ENCODE measurements at places on chromosomes 3 and 15.

DNA sequence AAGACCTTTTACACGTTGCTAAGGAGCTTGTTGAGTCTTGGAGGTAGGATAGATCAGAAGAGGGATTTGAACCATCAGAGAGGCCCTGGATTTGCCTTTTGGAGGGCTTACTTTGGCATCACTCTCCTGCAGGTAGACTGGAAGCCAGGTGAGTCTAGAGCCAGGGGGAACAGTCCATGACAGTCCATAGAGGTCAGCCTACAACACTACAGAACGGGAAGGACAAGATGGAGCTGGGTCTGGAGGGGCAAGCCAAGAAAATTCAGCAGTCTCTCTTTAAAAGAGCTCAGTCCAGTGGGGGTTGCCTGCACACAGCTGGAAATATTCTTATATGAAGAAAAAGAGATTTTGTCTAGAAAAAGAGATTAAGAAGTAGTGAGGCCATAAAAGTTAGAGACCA, 60.7 kb downstream of the HHLA2 start:
- no peak for ATAC-seq

GRCh38 chr3:56110886-56111285, 357.4 kb downstream of the ERC2 start:
- ATAC-seq: no peak

DNA sequence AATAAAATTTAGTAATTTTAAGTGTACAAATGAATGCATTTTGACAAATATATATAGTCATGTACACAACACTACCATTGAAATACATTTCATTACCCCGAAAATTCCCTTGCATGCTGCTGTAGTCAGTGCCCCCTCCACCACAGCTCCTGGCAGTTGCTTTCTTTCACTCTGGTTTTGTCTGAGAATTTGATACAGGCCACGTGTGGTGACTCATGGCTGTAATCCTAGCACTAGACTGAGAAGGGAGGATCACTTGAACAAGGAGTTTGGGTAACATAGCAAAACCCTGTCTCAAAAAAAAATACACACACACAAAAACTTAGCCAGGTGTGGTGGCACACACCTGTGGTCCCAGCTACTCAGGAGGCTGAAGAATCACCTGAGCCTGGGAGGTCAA, 65.4 kb downstream of the TFRC start:
- ATAC-seq: peak; percentile 32

DNA sequence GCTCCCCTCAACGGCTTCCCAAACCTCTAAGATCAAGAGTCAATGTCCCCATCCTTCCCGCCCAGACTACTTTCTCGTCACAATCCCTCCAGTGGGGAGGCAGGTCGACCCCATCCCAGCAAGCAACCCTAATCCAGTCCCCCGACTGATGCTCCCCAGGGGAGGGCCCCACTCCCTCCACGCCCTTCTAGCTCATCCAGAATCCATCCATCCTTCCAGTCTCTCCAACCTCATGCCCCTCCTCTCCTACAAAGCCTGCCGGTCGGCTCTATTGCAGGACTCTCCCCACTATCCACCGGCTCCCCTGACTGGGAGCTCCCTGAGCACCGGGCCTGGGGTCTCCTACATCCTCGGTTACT, 1.3 kb downstream of the ADAMTS7 start:
- ATAC-seq: no peak

GRCh38 chr15:89857673-89858072, 36.1 kb downstream of the AP3S2 start:
- no peak for ATAC-seq

GRCh38 chr3:139101396-139101795, 56.7 kb upstream of the PRR23C start:
- no peak for ATAC-seq

DNA sequence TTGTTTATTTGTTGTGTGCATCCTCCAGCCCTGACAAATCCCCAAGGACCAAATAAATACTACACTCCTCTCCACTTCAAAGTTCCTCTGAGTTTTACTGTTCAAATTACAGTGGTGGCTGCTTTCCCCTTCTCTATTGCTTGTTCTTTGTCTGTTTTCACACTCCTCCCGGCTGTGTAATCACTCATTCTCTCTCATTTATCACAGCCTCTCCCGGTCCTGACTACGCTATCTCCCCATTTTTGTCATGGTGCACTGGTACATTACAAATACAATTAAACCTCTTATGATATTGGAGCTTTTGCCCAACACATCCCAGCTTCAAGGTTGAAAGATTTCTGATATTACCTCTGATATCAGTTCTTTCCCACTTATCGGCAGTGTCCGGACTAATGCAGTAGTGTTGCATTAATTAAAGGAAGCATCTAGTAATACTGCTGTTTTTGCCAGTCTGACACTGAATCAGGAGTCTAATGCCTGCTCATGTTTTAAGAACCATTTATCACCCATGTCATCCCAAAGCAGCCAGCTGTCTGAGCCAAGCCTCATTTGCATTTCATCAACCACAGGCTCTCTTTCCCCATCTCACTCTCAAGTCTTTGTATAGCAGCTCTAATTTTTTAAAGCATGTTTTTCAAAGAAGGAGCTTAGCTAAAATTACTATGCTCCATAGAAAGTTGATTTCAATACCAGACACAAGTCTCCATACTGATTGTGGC, 740.5 kb downstream of the ROBO2 start:
- no peak for ATAC-seq

DNA sequence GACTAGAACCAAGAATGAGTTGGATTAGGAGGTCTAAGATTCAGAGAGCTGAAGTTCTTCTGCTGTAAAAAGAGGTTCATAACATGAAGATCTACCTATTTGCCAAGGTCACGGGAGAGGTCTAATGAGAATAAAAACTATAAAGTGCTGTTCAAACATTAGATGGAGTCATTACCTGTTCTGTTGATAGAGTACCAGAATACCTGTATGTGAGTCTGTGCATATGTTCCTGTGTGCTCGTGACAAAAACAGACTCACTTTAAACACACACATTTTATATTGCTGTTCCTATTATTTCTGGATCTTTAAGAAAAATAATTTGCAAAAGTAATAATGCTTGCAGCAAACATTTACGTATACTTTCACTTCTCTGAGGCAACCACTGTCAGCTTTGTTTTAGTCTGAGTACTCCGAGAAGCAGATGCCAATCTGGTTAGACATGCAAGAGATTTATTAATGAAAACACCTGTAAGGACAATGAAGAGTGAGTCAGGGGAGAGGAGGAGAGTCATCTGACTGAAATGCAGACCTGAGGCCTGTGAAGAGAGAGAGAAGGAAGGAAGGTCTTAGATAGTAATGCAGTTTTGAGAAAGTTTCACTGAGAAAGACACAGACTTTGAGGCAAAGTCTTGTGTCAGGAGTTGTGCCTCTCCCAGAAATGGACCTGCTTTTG, 221.2 kb downstream of the SQOR start:
- ATAC-seq: no peak

DNA sequence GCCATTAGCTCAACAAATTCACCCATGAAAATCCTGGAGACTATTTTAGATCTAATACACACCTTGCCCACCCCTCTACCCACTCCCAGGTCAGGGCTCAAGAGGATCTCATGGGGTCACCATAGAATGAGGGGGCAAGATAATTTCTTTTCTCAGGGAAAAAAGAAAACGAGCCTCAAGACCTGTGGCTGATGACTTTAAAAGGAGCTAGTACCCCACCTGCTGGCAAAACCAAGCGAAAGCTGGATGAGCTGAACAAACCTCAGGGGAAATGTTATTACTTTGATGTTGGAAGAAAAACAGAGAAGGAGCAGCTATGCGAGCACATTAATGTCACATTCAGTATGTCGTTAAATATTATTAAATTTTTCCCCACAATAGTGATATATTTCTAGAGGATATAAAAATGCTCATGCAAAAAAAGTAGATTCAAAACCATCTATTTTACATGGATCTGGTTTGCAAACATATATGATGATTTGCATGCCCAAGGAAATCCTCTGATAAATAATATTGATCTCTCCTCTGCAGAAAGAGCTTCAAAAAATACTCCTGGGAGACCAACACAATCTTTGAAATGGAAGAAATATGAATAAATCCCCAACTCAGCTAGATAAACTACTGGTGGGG, 37.7 kb downstream of the PLD1 start:
- ATAC-seq: no peak

- peak; percentile 77 for ATAC-seq
Measured at GRCh38 chr15:70466895-70467529, 296.3 kb downstream of the UACA start.

DNA sequence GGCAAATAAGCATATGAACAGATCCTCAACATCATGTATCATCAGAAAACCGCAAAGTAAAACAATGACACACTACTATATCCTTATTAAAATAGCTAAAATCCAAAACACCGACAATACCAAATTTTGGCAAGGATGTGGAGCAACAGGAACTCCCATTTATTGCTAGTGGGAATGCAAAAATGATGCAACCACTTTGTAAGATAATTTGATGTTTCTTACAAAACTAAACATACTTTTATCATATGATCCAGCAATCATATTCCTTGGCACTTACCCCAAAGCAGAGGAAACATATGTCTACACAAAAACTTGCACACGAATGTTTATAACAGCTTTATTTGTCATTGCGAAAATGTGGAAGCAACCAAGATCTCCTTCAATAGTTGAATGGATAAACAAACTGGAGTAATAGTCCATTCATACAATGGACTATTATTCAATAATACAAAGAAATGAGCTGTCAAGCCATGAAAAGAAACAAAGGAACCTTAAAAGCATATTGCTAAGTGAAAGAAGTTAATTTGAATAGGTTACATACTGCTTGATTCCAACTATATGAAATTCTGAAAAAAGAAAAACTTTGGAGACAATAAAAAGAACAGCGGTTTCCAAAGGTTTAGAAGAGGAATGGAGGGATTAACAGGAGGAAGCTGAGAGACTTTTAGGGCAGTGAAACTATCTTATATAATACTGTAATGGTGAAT, 172.0 kb downstream of the VPS13C start:
- ATAC-seq: no peak

DNA sequence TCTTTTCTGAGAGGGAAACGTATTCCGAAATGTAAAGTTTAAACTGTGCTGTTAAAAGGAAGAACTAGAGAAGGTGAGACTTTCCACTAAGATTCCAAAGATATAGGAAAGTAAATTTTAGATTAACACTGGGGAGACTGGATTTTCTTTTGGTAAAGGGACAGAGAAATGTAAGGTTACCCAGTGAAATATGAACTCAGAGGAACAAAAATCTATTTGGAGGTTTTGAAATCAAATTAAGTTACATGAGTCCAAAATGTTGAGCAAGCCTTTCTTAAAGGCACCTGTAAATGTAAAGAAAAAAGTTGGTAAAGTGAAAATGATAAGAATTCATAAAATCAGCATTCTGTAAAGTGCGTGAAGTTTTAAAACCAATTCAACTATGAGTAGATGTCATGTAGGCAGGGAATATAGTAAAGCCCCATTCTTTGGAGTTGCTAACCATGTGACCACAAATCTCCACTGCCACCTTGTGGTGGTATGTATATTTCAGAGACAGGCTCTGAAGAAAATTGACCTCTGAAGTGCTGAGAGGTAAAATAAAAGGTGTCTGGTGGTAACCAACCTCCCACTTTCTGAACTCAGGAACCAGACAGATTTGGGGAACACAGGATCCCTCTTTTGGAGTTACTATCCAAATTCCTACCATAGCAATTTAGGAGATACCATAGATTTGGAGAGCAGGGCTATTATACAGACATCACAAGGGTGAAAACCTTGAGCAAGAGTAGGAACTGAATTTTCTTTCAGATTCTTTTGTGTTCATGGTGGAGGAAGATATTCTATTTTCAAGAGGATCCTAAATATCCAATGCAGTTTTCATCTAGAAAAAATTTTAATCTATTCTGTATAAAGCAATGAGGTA, 215.3 kb downstream of the ROBO2 start:
- no peak for ATAC-seq

GRCh38 chr3:175580318-175580717, 721.2 kb downstream of the NAALADL2 start:
- ATAC-seq: no peak

DNA sequence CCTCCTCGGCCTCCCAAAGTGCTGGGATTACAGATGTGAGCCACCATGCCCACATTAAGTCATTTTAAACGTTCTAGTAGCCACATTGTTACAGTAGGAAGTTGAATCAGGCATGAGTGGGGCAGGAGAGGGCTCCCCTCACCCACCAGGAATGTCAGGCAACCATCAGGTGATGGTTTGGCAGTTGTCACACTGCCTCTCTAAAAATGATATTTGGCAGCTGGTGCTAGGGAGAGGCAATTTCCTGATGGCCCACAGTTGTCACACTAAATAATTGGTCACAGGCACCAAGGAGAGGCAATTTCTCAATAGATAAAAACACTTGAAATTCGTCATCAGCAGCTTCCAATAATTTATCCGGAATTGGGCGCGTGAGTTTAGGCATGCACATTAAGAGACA, 79.2 kb upstream of the ABHD2 start:
- ATAC-seq: no peak

DNA sequence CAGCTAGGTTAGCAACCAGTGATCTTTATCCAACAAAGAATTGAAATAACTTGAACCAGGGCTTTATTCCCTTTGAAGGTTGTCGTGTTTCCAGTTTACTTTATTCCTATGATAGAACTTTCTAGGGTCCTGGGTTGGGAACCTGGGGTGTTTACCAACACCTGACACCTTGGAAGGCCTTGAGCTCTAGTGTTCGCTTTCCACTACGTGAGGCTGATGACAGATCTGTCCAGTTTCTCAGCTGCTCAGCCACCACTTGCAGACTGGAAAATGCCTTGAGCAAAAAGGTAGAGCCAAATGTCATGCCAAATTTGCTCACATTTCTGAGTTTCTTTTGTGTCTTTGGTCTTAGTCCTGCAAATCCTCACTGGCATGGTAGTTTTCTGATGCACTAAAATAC, 227.2 kb downstream of the ADAMTSL3 start:
- no peak for ATAC-seq

DNA sequence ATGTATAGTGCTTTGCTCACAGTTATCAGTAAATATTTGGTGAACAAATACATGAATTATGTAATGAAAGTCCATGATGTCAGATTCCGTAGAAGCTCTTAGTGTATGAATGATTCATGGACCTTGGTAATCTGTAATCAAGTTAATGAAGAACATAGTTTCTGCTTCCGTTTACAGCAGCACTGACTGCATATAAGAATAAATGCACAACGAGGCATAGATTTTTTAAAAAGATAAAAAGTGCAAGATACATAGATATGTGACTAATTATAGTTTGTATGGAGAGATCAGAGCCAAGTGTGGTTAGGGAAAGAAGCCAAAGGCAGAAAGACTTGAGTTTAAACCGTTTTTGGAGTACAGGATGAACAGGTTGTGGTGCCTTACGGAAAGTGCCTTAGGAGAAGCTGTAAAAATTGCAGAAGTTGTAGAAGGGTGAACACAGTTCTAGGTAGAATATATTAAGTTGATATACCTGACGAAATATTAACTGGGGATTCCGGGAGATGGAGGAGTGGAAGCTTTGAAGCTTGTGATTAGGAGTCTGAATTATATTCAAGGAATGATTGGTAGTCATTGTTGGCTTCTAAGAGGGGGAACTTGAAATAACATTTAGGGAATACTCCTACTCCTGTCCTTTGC, 293.1 kb downstream of the NLGN1 start:
- ATAC-seq: no peak

GRCh38 chr15:88448991-88449461, 18.2 kb downstream of the MRPL46 start:
- ATAC-seq: no peak

GRCh38 chr15:81880314-81880713, 165.5 kb downstream of the MEX3B start:
- ATAC-seq: no peak

GRCh38 chr15:93562395-93563123, 473.5 kb upstream of the RGMA start:
- no peak for ATAC-seq

GRCh38 chr3:101984356-101984755, 135.0 kb downstream of the NFKBIZ start:
- no peak for ATAC-seq
